ENCODE measurements at places on chromosomes 13 and 19.

DNA sequence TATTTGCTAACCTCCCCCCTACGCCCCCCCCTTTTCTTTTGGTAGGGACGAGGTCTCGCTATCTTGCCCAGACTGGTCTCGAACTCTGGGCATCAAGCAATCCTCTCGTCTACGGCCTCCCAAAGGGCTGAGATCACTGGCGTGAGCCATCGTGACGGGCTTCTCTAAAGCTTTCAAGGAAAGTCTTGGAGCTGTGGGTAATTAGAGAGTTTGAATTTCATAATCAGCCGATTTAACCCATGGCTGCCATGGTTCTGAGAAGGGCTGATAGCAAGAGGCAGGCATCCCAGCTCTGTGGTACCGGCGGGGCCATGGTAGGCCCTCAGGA lies 679 bp upstream of the ABHD8 start:
- DNase-seq: no peak

GRCh38 chr13:26914148-26914547 lies 153.6 kb upstream of the GPR12 start:
- no peak for DNase-seq

- no peak for DNase-seq
These were observed 30.0 kb downstream of the MYO9B start for GRCh38 chr19:17105556-17105955.

- peak; percentile 40 for DNase-seq
These were observed 2.7 kb downstream of the WDR88 start for GRCh38 chr19:33134571-33135041.

DNA sequence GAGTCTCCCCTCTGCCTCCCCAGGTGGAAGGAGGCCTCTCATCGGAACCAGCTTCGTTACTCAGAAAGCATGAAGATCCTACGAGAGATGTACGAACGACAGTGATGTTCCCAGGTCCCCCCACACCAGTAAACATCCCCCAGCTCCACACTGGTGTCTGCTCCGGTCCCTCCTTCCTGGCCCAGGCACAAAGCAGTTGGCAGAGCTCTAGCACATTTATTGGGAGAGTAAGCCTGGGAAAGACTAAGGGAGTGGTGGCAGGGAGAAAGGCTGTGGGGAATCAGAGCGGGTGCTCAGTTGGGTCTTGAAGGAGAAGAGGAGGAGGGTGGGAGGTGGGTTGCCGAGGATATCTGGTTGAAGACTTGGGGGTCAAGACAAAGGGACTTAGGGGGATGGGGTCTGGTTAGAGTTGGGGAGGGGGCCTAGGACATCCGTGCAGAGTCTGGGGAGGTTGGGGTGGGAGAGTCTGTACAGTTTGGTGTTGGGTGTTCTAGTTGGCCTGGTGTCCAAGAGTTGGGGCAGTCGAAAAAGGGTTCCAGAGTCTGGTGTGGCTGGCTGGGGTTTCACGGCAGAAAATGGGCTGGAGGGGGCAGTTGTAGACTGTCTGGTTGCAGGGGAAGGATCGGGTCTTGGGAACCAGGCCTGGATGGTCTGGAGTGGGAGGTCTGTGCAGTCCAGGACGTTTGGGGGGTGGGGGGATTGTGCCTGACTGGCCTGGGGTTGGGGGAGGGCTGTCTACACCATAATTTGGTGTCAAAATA lies 2.3 kb downstream of the HSPB6 start:
- DNase-seq: no peak

GRCh38 chr13:111345682-111346081 lies 25.2 kb downstream of the TEX29 start:
- no peak for DNase-seq

GRCh38 chr13:40635315-40635995 lies 31.0 kb downstream of the FOXO1 start:
- DNase-seq: no peak

DNA sequence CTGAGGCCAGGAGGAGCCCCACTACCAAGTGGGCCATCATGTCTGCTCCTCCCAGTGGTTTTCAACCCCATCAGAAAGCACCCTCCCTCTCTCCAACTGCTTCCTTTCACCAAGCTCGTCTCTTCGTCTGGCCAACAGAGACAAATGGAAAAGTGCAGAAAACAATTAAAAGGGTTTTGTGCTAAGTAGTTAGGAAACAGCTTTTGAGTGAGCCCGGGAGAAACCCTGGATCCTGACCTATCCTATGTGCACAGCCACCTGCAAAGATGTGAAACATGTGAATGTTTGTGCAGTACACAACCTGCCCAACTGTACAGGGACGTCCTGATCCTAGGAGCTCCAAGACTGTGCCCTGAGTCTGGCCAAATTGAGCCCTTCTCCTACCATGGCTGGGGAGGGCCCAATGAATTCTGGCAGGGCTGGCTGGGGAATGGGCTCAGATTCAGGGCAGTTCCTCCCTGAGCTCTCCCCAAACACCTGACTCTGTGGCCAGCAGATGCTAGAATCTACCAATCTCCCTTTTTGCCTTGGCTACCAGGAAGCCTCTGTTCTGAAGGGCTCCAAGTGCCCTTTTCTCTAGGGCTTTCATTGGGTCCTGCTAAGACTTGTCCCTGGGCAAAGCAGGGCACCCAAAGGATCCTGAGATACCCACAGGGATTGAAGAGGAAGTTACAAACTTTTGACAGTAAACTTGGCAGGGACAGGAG lies 7.9 kb downstream of the TLE5 start:
- DNase-seq: no peak

GRCh38 chr13:90696254-90696653 lies 651.2 kb upstream of the MIR17HG start:
- DNase-seq: no peak

- no peak for DNase-seq
These were observed 138.4 kb downstream of the ATP11A start for GRCh38 chr13:112828082-112828699.

GRCh38 chr13:61180234-61180633 lies 235.4 kb downstream of the PCDH20 start:
- no peak for DNase-seq

GRCh38 chr13:83980331-83980730 lies 98.1 kb upstream of the SLITRK1 start:
- DNase-seq: no peak

DNA sequence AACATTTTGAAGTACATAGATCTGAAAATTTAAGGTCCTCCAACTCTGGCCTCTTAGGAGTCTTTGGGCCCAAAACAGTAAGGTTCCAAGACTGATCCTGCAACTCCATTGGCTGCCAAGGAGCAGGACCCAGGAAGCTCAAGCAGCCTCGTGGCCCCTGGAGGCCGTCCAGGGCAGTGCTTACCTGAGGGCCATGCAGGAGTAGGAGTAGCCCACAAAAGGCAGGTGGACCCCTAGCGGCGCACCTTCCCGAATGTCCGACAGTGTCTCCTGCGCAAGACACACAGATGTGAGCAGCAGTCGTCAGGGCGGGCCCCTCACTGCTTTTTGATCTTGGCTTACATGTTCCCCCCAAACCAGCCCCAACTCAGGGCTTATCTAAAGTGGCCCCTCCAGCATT lies 5.7 kb upstream of the SIX5 start:
- no peak for DNase-seq

DNA sequence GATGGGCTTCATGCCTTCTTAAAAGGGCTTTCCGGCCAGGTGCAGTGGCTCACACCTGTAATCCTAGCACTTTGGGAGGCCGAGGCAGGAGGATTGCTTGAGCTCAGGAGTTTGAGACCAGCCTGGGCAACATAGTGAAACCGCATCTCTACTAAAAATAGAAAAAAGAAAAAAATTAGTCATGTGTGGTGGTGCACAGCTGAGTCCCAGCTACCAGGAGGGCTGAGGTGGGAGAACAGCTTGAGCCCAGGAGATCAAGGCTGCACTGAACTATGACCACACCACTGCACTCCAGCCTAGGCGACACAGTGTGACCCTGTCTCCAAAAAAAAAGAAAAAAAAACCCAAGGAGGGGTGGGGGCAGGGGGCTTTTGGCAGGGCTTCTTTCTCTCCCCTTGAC lies 7.2 kb downstream of the CARS2 start:
- DNase-seq: no peak

DNA sequence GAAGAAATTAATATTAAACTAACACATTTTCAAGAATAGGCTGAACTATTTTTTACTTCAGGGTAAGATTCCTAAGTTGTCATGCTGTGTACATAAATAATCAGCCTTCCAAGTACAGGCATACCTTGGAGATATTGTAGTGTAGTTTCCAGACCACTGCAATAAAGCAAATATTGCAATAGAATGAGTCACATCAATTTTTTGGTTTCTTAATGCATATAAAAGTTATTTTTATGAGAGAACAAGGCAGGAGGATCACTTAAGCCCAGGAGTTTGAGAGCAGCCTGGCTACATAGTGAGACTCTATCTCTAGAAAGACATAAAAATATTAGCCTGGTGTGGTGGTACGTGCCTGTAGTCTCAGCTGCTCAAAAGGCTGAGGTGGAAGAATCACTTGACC lies 511.5 kb downstream of the UQCRFS1 start:
- DNase-seq: no peak

DNA sequence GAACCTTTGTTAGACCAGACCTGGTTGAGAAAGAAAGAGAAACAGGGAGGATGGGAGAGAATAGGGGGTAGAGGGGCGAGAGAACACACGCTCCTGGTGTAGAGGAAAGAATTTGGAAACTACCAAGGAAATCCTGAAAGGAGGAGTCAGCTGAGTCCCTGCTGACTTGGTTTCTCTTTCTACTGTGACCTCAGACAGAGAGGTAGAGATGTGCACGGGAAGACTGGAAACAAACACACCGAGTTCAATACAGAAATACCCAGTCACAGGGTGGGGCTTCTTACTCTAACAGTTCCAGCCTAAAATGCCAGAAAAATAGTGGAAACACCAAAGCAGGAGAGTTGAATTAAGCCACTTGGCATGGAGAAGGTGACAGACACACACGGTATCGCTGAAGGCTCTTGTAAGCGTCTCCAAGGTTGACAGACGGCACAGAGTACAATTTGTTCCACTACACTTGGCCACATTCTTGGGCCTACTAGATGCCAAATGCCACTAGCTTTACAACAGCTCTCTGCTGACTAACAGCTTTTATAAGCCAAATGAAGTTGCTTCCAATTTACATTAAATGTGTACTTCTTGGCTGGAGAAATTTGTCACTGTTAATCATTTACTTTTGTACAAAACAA lies 28.1 kb downstream of the LATS2 start:
- DNase-seq: no peak

- no peak for DNase-seq
These were observed 17.2 kb downstream of the KCNC3 start for GRCh38 chr19:50311723-50312635.

- DNase-seq: peak; percentile 60
These were observed 2.1 kb upstream of the BSG start for GRCh38 chr19:570251-570686.

GRCh38 chr19:18384775-18385174 lies 1.2 kb upstream of the GDF15 start:
- no peak for DNase-seq

GRCh38 chr13:73397496-73398305 lies 338.9 kb downstream of the KLF5 start:
- DNase-seq: no peak

DNA sequence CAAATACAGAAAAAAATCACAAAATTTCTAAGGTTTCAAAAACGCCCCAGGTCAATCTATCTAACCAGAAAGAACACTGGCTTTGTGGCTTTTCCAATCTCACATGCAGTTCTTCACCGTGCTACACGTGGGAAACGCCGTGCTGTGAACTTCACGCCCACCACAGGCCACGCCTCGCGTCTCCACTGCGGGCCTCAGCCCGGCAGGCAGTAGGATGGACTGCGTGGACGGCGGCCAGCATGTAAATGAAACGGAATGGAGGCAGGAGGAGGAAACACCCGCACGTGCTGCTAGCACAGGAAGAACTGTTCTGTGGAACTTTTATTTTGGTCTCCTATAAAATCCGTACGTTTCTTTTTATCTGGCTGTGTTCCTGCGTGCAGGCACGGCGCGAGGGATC lies 23.8 kb downstream of the ZNF787 start:
- no peak for DNase-seq

DNA sequence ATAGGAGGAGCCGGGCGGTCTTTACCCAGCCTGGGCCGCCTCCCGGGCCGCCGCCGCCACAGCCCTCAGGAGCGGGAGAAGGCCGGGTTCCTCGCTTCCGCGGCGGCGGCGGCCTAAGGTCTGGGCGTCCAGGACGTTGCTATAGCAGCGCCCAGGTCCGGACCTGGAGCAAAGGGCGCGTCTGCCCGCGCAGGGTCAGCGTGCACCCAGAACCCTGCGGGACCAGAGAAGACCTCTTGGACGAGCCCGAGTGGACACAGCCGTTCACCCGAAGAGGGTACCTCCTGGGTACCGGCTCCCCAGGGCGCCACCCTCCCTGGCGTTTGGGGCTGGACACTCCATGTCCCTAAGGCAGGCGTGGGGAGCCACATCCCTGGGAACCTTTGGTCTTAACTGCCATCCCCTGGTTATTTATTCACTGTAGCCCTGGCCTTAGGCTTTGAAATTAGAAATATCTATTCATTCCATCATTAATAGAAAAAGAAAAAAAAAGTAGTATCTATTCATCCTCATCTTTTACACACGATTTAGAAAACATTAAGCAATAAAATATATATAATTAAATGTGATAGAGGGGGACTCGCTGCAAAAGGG lies 2.4 kb downstream of the DZIP1 start:
- no peak for DNase-seq

GRCh38 chr13:95236774-95237173 lies 64.5 kb downstream of the ABCC4 start:
- DNase-seq: no peak

DNA sequence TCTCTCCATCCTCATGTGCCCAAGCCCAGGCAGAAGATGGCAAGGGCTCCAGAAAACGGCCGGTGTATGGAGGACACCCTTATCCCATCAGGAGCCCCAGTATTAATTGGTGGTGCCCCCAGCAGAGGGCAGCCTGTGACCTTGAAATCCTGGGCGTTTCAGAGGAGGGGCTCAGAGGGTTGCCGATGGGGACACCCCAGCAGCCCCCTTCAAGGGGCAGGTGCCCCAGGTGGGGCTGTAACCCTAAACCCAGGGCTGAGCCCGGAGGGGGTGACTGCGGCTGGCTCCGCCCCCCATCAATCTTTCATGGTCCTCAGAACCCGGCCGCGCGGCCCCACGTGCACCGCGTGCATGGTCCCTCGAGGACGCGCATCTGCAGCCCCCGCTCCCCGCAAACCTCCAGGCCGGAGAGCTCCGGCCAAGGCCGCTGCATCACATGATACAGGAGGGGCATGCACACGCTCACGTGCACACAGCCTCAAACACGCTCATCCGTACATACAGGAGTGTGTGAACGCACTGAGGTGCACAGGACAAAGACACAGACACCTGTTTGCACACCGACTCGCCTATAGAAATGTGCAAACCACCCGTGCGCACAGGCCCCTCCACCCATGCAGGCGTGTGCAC lies 949 bp downstream of the RAB3A start:
- no peak for DNase-seq

Measured in CD8-positive, alpha-beta memory T cell (primary cell).